Glutamatergic neuron (in vitro differentiated cells): ENCODE measurements at places on chromosomes 1 and 21. TPM values are rescaled to one million over a fixed set of nuclear protein-coding genes. Genes with fewer than 3 reads are reported as not detected.

The PRAMEF12 gene
- 0.54 TPM for total RNA-seq

The S100A14 gene
- total RNA-seq: not detected

The GJA9 gene
- not detected for total RNA-seq

The TTF2 gene
- 19.3 TPM for total RNA-seq

GRCh38 chr1:240122639-240123613 is 31.2 kb downstream of the FMN2 start:
- peaks cover 10% of the 10 kb centered on the region for H3K4me1 ChIP-seq
- H3K27me3 ChIP-seq: peaks cover 2% of the 10 kb centered on the region
- no peak overlapping the region for H3K4me3 ChIP-seq
- no peak for DNase-seq
- no peak overlapping the region for H3K27ac ChIP-seq

DNA sequence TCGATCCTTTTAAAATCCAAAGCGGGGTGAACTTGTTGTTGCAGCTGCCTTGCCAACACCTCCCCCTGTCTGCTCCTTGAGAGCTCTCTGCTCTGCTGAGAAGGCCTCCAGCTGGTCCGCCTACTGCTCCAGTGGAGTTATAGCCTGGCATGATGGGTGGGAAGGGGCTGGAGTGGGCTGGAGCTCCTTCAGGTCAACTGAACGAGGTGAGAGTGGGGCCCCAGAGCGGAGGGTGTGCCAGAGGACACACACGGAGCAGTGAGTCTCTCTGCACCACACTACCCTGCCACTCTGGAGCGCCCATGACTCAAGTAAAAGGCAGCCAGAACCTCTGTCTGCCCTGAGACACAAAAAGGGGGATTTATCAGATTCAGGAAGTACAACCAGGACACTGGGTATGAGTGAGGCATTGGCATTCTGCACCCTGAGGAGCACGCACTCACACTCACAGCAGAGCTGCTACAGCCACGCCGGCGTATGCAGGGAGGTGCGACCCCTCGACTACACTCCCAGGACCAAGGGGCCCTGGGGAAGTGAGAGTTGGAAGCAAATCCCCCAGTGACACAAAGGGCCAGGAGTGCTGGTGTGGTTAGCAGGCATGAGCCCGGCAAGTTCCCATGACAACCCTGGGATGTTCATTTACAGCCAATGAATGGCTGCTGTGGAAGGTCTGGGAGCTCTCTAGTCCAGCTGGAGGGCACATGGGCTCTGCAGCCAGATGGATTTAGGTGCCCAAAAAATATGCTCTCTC is 28.0 kb upstream of the EVA1B start:
- peak; percentile 64 for DNase-seq
- H3K4me3 ChIP-seq: peak overlapping the region; percentile 72
- peaks cover 46% of the 10 kb centered on the region for H3K4me1 ChIP-seq
- H3K36me3 ChIP-seq: no peaks in the 10 kb centered on the region
- peak overlapping the region; percentile 96 for H3K27ac ChIP-seq

DNA sequence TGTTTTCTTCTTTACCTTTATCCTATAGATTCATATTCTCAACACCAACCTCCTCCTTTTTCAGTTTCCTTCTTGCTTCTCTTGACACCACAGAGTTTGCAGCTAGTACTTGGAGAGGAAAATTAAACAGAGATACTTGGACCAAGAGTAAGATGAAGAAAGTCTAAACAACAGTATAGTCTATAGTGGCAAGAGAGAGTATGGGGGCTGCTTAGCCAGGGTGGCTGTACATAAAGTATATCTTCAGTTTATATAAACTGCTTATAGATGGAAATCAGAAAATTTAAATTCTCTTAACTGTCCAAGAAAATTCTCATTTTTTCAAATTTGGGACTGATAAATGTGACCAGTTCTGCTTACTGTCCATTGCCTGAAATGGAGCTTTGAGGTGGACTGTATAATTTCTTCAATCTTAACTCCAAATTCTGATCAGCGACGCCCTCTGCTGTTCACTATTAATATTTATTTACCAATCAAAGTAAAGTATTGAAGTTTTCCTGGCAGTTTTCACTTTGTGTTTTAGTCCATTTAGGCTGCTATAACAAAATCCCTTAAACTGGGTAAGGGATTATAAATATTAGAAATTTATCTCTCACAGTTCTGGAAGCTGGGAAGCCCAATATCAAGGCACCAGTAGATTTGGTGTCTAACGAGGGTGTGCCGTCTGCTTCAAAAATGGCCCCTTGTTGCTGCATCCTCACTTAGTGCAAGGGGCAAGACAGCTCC is 14.8 kb upstream of the METTL18 start:
- no peak for DNase-seq
- H3K4me3 ChIP-seq: no peak overlapping the region
- H3K4me1 ChIP-seq: no peaks in the 10 kb centered on the region
- H3K27me3 ChIP-seq: no peaks in the 10 kb centered on the region
- no peaks in the 10 kb centered on the region for H3K36me3 ChIP-seq
- no peak overlapping the region for H3K27ac ChIP-seq

- H3K4me3 ChIP-seq: no peak overlapping the region
- H3K27ac ChIP-seq: no peak overlapping the region
These were observed 130.6 kb downstream of the PLPP3 start for GRCh38 chr1:56448529-56449300.

- no peaks in the 10 kb centered on the region for H3K36me3 ChIP-seq
- no peak overlapping the region for H3K4me3 ChIP-seq
- peaks cover 2% of the 10 kb centered on the region for H3K27me3 ChIP-seq
These were observed 1027.3 kb downstream of the KCNT2 start for GRCh38 chr1:195580988-195581387.

DNA sequence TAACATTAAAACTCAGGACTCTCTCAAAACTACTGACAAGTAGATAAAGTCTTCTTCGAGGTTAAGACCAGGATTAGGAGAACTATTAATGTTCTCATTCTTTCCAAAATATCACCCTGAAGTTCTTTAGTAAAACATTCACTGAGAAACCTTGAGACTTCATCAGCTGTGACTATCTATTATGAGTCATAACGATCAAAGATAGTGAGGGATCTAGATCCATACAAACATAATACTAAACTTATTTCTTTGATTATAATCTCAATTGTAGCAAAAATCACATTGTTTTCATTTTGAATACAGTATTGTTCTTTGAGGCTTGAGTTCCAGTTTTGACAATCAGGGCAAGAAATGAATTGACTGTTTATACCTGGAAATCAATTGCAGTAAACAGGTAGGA is 11.1 kb downstream of the PYHIN1 start:
- no peak overlapping the region for H3K4me3 ChIP-seq
- no peaks in the 10 kb centered on the region for H3K27me3 ChIP-seq
- H3K36me3 ChIP-seq: no peaks in the 10 kb centered on the region
- DNase-seq: no peak
- no peaks in the 10 kb centered on the region for H3K4me1 ChIP-seq

DNA sequence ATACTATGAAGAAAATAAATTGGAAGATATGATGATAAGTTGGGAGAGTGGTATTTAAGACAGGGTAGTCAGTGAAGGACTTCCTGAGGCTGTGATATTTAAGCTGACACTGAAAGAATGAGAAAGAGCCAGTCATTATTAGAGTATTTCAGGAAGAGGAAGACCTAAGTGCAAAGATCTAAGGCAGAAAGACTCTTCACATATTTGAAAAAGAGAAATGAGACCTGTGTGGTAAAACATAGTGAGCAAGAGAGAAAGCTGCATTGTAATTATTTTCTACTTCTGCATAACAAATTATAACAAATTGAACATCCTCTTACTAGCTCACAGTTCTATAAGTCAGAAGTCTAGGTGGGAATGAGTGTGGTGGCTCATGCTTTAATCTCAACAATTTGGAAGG is 34.6 kb upstream of the DOCK7 start:
- DNase-seq: no peak
- peaks cover 4% of the 10 kb centered on the region for H3K27me3 ChIP-seq
- H3K4me3 ChIP-seq: no peak overlapping the region

GRCh38 chr1:225866981-225867380 is 15.2 kb downstream of the TMEM63A start:
- no peak for DNase-seq
- H3K27ac ChIP-seq: no peak overlapping the region
- H3K27me3 ChIP-seq: peaks cover 2% of the 10 kb centered on the region
- peaks cover 4% of the 10 kb centered on the region for H3K4me1 ChIP-seq
- no peak overlapping the region for H3K4me3 ChIP-seq

DNA sequence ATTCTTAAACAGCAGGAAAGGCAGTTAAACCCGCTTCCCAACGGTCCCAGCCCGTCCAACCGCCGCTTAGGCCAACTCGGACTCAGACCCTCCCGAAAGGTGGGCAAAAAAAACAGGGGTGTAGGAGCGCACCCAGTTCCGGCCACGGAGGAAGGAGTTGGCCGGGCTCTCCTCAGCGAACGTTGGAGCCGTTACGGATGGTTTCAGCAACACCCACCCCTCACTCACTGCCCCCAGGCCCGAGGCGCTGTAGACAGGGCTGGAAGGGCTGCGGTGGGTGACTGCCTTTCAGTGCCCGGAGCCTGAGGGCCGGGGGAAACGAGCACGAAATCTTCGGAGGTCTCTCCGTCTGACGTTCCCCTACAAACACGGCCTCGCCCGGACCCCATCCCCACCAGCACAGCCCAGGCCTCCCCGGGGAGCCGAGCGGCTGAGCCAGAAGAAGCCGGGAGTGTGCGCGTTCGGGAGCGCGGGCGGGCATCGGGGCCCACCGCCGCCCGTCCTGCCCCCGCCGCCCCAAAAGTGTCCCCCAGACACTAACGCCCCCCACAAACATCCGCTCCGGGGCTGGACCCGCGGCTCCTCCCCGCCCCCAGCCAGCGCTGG is 1.3 kb downstream of the KDM5B start:
- H3K4me1 ChIP-seq: peaks cover 21% of the 10 kb centered on the region
- H3K36me3 ChIP-seq: no peaks in the 10 kb centered on the region
- H3K27ac ChIP-seq: peak overlapping the region; percentile 99

- peaks cover 18% of the 10 kb centered on the region for H3K4me1 ChIP-seq
- H3K4me3 ChIP-seq: no peak overlapping the region
- H3K27ac ChIP-seq: no peak overlapping the region
- H3K36me3 ChIP-seq: no peaks in the 10 kb centered on the region
These were observed 76.6 kb downstream of the HHAT start for GRCh38 chr1:210405316-210405715.

DNA sequence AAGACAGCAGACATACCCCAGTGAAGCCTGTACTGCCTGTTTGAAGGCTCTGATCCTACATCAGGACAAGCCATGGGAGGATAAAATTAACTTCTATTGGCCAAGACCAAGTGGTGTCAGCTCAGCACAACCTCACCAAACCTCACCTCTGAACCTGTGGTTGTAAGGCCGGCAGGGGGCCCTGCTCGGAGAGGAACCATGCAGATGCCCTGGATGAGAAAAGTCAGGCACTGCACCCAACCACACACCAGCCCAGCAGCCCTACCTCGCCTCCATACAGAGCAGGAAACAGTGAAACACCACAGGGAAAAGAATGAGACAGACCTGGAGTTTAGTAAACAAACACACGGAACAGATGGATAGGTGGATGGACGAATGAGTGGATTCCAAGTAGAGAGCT is 70.0 kb upstream of the PAX7 start:
- H3K4me3 ChIP-seq: no peak overlapping the region
- no peaks in the 10 kb centered on the region for H3K36me3 ChIP-seq
- no peak overlapping the region for H3K27ac ChIP-seq
- peaks cover 13% of the 10 kb centered on the region for H3K4me1 ChIP-seq

- H3K4me3 ChIP-seq: peak overlapping the region; percentile 53
- H3K27ac ChIP-seq: no peak overlapping the region
- peaks cover 14% of the 10 kb centered on the region for H3K27me3 ChIP-seq
These were observed 857 bp downstream of the FAM3B start for GRCh38 chr21:41317458-41317857.

GRCh38 chr1:65703853-65704252 is 88.8 kb upstream of the PDE4B start:
- no peak overlapping the region for H3K27ac ChIP-seq
- H3K4me3 ChIP-seq: no peak overlapping the region
- no peaks in the 10 kb centered on the region for H3K27me3 ChIP-seq
- no peaks in the 10 kb centered on the region for H3K4me1 ChIP-seq
- no peak for DNase-seq

DNA sequence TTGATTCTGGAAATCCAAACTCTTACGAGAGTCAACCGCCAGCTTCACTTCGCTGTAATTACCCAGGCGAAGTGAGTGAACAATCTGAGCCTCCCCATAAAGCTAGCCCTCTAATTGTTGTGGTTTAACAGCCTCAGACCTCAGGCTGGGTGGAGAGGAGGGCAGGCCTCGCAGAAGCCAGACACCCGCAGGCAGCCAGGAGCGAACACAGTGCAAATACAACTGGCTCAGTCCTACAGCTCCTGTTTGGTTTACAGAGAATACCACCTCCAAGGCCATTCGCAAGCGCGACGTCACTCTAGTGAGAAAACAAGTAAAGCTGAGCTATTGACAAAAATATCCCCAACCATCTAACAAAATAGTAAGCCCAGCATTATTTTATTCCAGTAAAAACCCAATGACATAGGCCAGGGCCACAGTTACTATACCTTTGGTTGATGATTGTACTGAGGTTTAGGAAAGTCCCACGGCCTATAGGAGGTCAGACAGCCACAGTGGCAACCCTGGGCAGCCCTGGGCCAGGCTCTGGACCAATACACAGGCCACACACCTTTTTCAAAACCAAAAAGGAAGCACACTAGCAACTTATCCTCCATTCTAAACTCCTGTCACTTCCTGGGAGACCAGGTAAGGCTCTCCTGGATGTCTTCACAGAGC is 163.3 kb downstream of the ETS2 start:
- no peaks in the 10 kb centered on the region for H3K27me3 ChIP-seq
- no peak overlapping the region for H3K4me3 ChIP-seq
- H3K36me3 ChIP-seq: peaks cover 6% of the 10 kb centered on the region
- no peaks in the 10 kb centered on the region for H3K4me1 ChIP-seq
- DNase-seq: no peak

GRCh38 chr1:211684791-211685190 is 9.4 kb upstream of the NEK2 start:
- H3K4me3 ChIP-seq: no peak overlapping the region
- H3K36me3 ChIP-seq: peaks cover 7% of the 10 kb centered on the region
- peaks cover 7% of the 10 kb centered on the region for H3K27me3 ChIP-seq
- DNase-seq: no peak
- peaks cover 17% of the 10 kb centered on the region for H3K4me1 ChIP-seq

DNA sequence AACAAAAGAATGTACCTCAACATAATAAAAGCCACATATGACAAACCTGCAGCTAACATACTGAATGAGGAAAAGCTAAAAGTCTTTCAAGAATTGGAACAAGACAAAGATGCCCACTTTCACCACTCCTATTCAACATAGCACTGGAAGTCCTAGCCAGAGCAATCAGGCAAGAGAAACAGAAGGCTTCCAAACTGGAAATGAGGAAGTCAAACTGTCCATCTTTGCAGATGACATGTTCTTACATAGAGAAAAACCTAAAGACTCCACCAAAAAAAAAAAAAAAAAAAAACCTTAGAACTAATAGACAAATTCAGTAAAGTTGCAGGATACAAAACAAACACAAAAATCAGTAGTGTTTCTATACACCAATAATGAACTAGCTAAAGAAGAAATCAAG is 20.2 kb downstream of the NSL1 start:
- no peak overlapping the region for H3K27ac ChIP-seq
- no peaks in the 10 kb centered on the region for H3K27me3 ChIP-seq
- H3K36me3 ChIP-seq: peaks cover 39% of the 10 kb centered on the region
- no peak for DNase-seq
- H3K4me3 ChIP-seq: no peak overlapping the region

GRCh38 chr1:208166340-208167138 is 77.6 kb downstream of the PLXNA2 start:
- DNase-seq: no peak
- no peaks in the 10 kb centered on the region for H3K36me3 ChIP-seq

GRCh38 chr1:55520861-55521260 is 305.7 kb upstream of the USP24 start:
- H3K36me3 ChIP-seq: peaks cover 7% of the 10 kb centered on the region
- no peak for DNase-seq
- H3K4me1 ChIP-seq: no peaks in the 10 kb centered on the region
- H3K27ac ChIP-seq: no peak overlapping the region

- no peak overlapping the region for H3K4me3 ChIP-seq
- DNase-seq: no peak
- no peaks in the 10 kb centered on the region for H3K36me3 ChIP-seq
- peaks cover 30% of the 10 kb centered on the region for H3K4me1 ChIP-seq
- no peaks in the 10 kb centered on the region for H3K27me3 ChIP-seq
These were observed 65.2 kb upstream of the LRRC8D start for GRCh38 chr1:89755591-89755990.
